MG63 (cell line): ENCODE measurements at places on chromosomes 6 and 20.

DNA sequence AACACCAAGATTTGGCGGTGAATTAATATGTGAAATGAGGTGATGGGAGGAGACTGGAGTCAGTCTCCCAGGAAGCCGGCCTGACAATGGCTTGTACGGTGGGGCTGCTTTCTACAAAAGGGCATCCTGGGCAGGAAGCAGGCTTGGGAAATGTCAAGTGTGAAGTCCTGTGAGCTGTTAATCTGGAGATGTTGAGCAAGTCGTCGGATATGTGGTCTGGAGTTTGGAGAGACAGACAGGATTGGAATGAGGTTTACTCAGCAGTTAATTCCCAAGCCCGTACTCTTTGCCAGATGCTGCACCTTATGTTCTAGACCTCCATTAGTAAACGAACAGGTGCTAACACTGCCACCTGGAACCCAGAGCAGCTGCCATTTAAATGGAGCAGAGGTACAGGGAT lies 107.7 kb upstream of the FOXC1 start:
- no peak for DNase-seq

GRCh38 chr6:157381631-157382621 lies 936 bp downstream of the ZDHHC14 start:
- peak; percentile 53 for DNase-seq

DNA sequence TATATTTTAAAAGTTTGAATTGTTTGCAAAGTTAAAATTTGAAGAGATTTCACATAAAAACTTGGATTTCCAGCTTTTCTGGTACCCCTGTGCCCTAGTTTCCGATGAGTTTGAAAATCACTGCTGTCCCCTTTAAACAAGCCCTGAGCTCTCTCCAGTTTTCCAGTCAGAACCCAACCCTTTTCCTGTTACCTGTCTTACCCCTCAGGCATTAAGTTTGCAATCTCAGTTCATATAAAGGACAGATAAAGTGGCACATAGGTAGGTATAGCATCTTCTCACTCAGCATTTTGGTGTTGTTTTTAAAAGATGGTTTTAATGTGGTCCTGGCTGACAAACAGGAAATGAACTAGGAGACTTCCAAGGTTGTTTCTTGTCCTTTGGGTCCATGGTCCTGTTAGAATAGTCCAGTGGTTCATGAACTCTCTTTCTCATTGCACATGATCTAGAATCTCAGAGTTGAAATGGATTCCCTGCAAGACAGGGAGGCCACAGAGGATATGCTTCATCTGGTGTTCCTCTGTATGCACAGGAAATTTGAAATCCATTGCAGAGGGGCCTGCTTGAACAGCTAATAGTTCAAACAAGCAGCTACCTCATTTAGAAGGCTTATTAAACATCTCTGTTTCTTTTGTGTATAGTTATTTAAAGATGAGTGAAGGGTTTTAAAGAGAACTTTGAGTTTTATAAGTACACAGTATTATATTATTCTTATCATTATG lies 82.7 kb downstream of the JAG1 start:
- no peak for DNase-seq

DNA sequence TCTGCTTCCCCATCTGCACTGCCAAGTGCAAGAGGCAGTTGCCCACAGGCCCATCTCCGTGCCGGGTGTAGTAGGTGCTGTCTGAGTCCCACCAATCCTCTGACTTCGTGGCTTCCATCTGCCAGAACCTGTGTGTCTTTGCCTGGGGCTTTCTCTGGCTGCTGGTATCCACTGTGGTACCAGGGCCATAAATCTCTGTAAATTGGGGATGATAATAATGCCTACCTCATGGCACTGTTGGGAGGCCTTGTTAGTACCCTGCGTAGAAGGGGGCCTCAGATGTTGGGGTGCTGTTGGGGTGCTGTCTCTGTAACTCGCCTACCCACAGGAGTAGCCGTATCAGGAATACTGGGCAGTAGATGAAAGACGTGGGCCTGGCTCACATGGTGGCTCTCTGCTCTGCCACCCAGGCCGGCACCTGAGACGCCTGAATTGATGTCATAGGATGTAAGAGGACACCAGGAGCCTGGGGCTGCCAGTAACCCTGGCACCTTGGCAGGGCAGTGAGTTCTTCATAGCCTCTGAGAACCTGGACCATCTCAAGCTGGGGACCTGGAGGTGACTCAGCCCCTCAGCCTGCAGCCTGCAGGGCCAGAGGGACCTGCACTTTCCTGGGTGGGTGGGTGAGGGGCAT lies 94.1 kb upstream of the RNF24 start:
- no peak for DNase-seq

- DNase-seq: no peak
These were observed 10.0 kb downstream of the CEBPB start for GRCh38 chr20:50200482-50201104.

GRCh38 chr6:159505140-159505922 lies 187.7 kb downstream of the SOD2 start:
- peak; percentile 43 for DNase-seq

- DNase-seq: no peak
These were observed 74.5 kb upstream of the ADGRF1 start for GRCh38 chr6:47116606-47117005.

DNA sequence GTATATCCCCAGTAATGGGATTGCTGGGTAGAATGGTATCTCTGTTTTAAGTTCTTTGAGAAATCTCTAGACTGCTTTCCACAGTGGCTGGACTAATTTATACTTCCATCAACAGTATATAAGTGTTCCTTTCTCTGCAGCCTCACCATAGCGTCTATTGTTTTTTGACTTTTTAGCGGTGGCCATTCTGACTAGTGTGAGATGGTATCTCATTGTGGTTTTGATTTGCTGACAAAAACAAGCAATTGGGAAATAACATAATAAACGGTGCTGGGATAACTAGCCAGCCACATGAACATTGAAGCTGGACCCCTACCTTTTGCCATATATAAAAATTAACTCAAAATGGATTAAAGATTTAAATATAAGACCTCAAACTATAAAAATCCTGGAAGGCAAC lies 14.2 kb downstream of the OR2A4 start:
- DNase-seq: no peak

- no peak for DNase-seq
These were observed 67.2 kb downstream of the DTNBP1 start for GRCh38 chr6:15595461-15596173.

DNA sequence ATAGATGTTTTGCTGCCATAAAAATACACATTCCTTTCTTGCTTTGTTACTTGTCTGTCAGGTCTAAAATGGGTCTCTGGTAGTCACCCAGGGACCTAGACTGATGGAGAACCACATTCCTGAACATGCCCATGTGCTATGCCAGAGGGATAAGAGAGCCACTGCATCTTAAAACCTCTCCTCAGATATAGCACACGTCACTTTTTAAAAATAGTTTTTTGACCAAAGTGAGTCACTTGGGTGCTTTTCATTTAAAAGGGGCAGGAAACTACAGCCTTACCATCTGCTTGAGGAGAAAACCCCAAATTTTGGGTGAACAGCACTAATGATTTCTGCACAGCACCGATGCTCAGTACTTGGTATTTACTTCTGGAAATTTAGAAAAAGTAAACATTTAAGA lies 197.8 kb downstream of the OGFRL1 start:
- no peak for DNase-seq

GRCh38 chr6:43215066-43215465 lies 14.2 kb downstream of the DNPH1 start:
- DNase-seq: no peak

GRCh38 chr6:40845553-40845952 lies 193.5 kb downstream of the UNC5CL start:
- peak; percentile 13 for DNase-seq

- DNase-seq: peak; percentile 53
These were observed 119.5 kb downstream of the ARHGAP18 start for GRCh38 chr6:129590408-129591022.

DNA sequence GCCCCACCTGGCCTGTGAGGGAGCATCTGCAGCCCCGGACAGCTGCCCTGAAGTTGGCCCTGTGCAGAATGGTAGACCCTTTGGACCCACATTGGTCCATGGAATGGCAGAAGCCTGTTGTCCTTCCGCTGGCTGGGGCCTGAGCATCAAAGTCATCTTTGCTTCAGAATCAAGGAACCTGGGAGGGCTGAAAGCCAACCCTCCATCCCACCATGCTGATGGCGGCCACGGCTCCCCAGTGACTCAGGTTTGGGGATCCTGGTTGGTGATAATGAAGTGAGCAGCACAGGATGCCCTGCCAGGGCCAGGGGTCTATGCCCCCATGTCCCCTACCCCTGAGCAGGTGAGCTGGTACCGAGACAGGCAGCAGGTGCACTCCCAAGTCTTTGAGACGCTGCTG lies 52.8 kb downstream of the YTHDF1 start:
- no peak for DNase-seq

GRCh38 chr6:105805501-105806023 lies 280.6 kb upstream of the PRDM1 start:
- no peak for DNase-seq

GRCh38 chr6:114764866-114765265 lies 422.0 kb upstream of the HS3ST5 start:
- no peak for DNase-seq
